SK-N-MC (cell line): ENCODE measurements at places on chromosomes 11 and 22.

- no peak for DNase-seq
Measured at GRCh38 chr11:112481893-112482292, 221.2 kb upstream of the PLET1 start.

GRCh38 chr11:7690648-7691047 is 15.6 kb downstream of the OVCH2 start:
- DNase-seq: no peak

- DNase-seq: no peak
Measured at GRCh38 chr22:17980638-17981051, 43.7 kb downstream of the MICAL3 start.

DNA sequence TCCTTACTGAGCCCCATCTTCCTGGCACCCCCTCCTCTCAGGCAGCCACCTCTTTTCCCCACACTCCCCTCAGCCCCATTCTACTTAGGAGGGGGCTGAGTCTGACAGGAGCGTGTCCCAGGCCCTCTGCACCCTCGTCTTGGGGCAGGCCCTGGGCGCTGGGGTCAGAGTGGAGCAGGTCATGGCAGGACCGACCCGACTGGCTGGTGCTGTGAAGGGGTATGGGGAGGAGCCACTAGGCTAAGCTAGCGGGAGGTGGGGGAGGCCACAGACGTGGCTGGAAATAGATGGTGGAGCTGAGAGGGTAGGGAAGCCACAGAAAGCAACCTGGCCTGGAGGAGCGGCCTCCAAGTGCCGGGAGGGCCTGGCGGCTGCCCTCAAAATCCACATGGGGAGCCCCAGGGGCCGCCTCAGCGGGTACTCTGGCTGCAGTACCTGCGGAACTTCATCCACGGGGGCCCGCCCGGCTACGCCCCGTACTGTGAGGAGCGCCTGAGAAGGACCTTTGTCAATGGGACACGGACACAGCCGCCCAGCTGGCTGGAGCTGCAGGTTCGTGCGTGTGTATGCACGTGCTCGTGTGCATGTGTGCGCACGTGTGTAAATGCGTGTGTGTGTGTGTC is 61.7 kb downstream of the MYO7A start:
- no peak for DNase-seq

DNA sequence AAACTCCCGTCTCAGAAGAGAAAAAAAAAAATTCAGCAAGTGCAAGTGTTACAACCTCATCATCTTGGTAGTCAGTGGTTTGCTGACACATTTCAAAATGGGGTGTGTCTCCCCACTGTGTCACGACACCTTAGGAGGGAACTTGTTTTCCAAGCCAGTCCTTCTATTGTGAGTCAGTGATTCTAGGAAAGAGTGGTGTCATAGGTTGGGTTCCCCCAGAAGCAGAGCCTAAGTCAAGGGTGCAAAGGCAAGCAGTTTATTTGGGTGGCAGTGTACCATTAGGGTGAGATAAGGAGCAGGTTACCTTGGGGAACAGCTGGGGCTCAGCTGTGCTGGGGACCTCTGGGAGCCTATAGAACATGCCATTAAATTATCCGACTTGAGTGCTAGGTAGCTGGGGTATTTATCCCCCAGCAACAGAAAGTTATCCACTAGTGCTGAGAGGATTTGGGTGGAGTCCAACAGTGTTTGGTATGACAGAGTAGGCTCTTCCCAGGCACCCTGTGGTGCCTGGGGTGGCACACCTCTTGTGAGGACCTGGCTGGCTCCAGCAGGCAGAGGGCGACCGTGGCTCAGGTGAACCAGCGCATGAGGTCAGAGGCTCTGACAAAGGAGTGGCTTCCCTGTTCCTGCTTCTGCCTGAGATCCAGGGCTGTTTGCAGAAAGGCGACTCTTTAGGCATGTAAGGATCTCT is 41.7 kb downstream of the KIAA1671 start:
- DNase-seq: no peak

- DNase-seq: no peak
Measured at GRCh38 chr11:22449441-22449840, 111.3 kb downstream of the SLC17A6 start.

GRCh38 chr11:66843776-66844495 is 695 bp downstream of the RCE1 start:
- no peak for DNase-seq

GRCh38 chr11:129705341-129705740 is 110.3 kb upstream of the TMEM45B start:
- no peak for DNase-seq

DNA sequence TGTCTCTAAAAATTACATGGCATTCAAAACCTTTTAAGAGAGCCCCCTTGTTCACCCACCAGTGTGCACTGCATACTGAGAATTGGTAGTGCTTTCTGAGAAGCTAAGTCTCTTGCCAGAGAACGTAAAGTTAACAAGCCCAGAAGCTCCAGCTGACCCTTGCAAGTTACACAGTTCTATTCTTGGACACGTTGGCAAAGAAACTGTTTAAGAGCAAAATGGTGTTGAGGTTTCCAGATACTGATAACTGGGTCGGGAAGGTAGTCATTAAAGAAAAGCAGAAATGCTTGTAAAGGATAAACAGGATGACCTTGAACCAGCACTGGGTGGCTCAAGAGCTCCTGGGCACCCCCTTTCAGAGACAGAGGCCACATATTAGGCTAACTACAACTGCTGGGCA is 284.8 kb downstream of the CADM1 start:
- no peak for DNase-seq

DNA sequence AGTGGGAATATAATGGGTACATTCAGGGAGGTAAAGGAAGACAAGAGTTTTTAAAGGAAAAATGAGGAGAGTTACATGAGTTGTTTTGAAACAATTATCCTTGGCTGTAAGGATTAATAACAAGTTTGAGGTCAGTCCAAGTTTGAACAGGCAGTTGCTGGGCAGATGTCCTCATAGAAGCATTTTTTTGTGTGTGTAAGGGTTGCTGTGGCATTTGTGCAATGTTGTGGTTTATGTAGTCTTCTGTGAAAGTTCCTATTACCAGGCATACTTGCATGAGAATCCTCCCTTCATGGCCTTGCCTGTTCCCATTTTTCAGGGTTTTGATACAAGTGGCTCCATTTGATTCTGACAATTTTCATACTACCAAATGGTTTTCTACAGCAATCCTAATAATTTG is 400.2 kb downstream of the KCNA4 start:
- no peak for DNase-seq

- DNase-seq: no peak
Measured at GRCh38 chr11:119626871-119627270, 102.1 kb downstream of the NECTIN1 start.

DNA sequence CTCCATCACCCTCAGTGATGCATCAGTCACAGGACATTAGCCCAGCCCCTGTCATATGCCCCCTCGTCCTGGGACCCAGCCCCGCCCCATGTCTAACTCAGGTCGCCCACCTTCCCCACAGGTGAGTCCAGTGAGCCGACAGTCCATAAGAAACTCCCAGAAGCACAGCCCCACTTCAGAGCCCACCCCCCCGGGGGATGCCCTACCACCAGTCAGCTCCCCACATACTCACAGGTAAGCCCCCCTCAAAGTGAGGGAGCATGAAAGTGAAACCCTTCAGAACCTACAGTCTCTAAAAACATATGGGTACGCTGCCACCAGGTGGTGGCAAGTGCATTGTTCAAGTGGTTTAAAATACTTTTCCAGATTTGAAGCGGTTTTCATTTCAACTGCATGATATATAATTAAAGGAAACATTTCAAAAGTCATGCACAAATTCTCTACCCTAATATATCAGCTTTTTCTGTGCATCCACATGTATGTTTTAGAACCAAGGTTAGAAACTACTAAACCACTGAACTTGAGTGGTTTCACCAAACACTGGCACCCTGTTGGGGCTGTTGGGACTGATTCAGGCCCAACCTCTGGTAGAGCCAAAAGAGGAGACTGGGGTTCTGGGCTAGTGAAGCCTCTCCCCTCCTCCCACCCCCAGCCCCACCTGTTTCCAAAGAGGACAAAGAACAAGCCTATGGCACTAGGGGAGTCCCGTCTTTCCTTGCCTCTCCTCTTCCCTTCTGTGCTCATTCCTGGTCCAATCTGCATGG is 17.3 kb downstream of the EPS8L2 start:
- no peak for DNase-seq

DNA sequence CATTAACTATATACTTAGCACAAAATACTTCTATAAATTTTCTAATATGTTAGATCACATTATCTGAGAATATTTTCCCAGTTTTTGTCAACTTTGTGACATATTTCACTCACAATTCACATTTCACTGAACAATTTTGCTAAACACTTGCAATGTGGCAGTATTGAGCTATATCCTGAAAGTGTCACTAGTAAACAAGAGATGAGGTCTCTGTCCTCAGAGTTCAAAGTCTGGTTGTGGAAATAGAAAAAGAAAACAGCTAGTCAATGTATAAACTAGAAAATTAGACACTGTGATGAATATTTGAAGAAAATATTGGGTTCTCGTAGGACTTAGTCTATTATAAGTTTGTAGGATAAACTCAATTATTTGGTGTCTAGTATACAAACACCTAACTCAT is 87.4 kb upstream of the CHORDC1 start:
- no peak for DNase-seq

GRCh38 chr11:120746836-120747609 is 235.5 kb downstream of the GRIK4 start:
- DNase-seq: no peak

GRCh38 chr22:22865311-22866072 is 22.1 kb upstream of the IGLL5 start:
- no peak for DNase-seq

DNA sequence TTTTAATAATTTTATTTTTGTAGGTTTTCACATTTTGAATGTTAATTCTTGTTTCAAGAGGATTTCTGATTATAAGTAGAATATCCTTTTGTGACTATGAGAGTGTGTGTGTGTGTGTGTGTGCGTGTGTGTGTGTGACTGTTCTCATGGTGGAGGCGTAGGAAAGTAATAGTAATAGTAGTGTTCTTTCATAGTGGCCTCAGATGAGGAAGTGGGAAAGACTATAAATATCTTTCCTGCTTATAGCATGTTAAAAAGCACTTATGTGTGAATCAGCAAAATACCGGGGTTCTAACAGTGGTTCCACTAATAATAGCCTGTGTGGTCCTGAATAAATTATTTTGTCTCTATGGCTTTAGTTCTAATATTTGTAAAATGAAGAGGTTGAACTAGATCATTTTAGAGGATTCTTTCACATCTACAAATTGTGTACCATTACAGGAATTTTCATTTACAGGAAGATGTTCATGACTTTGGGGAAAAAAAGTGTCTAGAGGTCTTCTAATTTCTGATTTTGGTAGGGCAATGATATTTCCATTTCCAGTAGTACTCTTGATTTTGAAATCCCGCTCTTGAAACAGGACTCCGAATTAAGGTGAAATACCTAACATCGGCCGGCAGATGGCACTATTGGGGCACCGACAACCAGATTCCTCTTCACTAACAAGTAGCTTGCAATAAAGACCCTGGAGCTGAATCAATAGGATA is 29.9 kb upstream of the OR10G7 start:
- peak; percentile 55 for DNase-seq

DNA sequence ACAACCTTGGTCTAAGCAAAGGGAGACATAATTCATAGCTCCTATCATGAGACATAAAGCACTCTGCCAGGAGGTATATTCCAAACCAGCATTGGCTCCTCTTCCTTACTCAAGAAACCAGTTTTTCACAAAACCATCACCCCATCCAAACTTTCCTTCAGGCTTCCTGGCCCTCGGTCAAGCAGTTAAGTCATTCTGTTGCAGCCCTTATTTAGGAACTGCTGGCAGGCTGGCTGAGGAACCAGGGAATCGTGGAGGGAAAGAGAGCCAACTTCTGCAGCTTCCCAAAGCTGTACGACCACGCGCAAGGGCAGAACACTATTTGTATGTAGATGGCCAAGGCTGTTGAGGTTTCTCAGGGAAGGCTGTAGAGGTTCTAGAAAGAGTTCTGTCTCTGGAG is 680 bp downstream of the IFT46 start:
- DNase-seq: no peak
